ENCODE measurements at places on chromosomes 4 and X. TPM values are rescaled to one million over a fixed set of nuclear protein-coding genes. Genes with fewer than 3 reads are reported as not detected.

The EGFL6 gene
- not detected for total RNA-seq

The SYTL5 gene
- total RNA-seq, result not detected

The MTTP gene
- 5.3 TPM for total RNA-seq

The F11 gene
- not detected for total RNA-seq

The RHOXF2B gene
- not detected for total RNA-seq

The PRDM8 gene
- 0.59 TPM for total RNA-seq

- no peak for DNase-seq
Observed at GRCh38 chr4:76426272-76426671, 5.3 kb upstream of the CCDC158 start.

GRCh38 chr4:17688011-17688441 is 73.6 kb downstream of the MED28 start:
- DNase-seq, result no peak

- no peak for DNase-seq
Observed at GRCh38 chr4:38125816-38126215, 165.6 kb downstream of the PTTG2 start.

DNA sequence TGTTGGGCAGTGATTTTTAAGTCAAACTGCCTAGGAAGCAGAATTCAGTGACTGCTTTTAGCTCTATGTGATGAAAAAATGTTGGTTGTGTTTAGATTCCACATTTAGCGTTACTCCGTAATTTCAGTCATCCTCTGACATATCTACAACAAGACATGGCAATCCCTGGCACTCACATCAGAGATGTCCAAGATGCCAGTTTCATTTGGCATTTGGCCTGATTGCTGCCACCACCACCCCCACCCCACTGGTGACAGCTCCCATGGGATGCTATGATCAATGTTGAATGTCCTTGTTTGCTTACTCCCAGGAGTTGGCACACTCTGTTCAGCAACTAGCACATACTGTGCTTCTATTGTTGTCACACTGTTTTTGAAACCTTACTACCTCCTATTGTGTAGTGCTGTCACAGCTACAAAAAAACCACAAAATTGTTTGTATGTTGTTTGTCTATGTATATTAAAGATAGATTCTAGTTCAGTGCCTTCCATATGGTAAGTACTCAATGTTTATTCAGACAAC is 101.4 kb downstream of the AWAT2 start:
- DNase-seq, result no peak

DNA sequence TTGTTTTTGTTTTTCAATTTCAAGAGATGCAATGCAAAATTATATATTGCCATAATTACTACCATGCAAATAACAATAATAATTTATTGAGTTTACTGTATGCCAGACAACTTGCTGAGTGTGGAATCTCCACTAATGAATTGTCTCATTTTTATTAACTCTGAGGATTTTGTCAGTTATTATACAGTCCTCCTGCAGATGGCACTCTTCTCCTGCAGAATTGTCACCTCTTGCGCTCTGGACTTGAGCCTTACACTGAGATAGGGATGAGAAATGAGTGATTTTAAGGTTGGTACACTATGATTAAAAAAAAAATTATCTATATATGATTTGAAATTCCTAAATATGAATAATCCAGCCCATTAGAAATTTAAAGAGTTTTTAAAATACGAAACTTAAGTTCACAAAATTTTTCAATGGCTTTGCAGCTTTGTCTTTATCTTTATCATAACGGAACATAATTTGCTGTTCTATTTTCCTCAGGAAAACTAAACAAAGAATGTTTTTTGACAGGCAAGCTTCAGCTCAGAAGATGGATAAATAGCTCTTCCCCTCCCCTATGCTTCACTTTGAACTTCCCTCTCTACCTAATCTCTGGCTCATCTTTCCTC is 12.7 kb upstream of the PAQR3 start:
- no peak for DNase-seq

DNA sequence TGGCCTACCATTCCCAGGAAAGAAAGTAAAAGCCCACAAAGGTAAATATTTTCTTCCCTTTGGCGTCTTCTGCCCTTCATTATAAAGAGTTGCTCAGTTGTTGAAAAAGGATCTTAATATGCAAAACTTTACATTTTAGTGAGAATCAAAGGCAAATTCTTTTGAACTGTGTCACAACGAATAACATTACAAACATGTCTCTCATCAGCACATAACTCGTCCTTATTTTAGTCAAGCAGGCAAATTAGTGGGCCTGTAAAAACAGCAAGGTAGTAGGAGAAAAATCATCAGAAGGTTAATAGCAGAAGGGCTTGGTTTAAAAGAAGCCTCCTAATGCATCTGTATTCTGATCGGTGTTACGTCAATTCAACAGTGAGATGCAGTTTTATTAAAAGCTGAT is 647.3 kb upstream of the DIPK2B start:
- DNase-seq, result no peak
